Karpas-422 (cell line): ENCODE measurements at places on chromosomes 2 and 18. TPM values are rescaled to one million over a fixed set of nuclear protein-coding genes. Genes with fewer than 3 reads are reported as not detected.

DNA sequence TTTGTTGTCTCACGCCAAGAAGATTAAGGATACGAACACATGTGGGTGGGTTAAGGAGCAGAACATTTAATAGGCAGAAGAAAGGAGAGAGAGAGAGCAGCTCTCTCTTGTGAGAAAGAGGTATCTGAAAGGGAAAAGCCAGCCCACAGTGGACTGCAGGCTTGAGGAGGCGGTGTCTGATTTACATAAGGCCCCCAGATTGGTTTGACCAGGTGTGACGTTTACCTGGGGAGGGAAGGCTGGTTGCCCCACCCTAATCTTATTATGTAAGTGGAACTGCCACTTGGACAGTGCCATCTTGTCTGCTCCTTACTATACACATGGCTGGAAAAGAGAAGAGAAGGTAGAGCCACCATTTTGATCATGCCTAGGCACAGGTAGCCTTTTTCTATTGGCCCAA is 189.2 kb downstream of the NCK2 start:
- DNase-seq = no peak
- H3K36me3 ChIP-seq = no peaks in the 10 kb centered on the region
- H3K4me1 ChIP-seq = no peaks in the 10 kb centered on the region
- H3K27me3 ChIP-seq = no peaks in the 10 kb centered on the region

LAMA1 gene
- total RNA-seq = not detected in 2 replicates

DNA sequence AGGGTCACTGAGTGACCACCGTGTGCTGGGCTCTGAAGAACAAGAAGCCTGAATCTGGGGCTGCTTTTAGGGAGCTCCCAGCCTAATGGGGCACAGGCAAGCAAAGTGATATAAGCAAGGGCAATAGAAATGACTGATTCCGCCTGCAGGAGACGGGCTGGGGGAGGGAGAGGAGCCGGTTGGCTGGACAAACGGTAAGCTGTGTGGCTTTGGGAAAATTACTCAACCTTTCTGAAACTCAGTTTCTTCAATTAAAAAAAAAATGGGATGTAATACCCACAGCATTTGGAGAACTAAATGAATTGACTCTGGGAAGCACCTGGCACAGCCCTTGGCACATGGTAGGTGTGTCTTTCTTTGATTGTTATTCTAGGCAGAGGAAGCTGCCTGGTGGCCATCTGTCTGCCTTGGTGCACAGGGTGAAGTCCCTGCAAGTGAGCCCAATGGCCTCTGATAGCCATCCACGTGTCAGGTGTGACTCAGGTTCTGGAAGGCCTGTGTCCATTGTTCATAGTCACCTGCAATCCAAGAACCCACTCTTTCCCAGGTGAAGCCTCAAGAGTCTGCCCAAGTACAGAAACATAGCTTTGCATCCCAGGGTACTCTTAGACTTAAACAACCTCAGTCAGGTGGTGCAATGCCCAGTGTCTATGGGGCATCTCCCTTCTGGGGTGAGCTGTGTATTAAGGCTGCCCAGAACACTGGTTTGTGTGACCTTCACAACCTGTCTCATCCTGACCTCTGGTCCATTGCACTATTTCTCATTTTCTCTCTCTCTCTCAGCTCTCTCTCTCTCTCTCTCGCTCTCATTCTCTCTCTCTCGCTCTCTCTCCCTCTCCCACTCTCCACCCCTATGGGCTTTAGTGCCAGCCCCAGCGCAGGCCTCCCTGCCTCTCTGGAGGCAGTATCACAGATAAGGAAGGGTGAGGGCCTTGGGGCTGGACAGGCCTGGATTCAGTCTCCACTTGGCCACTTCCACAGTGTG is 30.0 kb upstream of the NTSR2 start:
- no peak overlapping the region for H3K27ac ChIP-seq
- no peak for DNase-seq
- H3K36me3 ChIP-seq = no peaks in the 10 kb centered on the region
- no peaks in the 10 kb centered on the region for H3K4me1 ChIP-seq
- H3K4me3 ChIP-seq = no peak overlapping the region
- H3K27me3 ChIP-seq = no peaks in the 10 kb centered on the region

- no peaks in the 10 kb centered on the region for H3K27me3 ChIP-seq
- peak; percentile 51 for DNase-seq
- no peaks in the 10 kb centered on the region for H3K36me3 ChIP-seq
- H3K4me1 ChIP-seq = no peaks in the 10 kb centered on the region
Measured at GRCh38 chr18:24734058-24734457, 273.6 kb downstream of the HRH4 start.

CCDC141 gene
- total RNA-seq = 0.30 TPM in 1 of 2 replicates, not detected in the other

DNA sequence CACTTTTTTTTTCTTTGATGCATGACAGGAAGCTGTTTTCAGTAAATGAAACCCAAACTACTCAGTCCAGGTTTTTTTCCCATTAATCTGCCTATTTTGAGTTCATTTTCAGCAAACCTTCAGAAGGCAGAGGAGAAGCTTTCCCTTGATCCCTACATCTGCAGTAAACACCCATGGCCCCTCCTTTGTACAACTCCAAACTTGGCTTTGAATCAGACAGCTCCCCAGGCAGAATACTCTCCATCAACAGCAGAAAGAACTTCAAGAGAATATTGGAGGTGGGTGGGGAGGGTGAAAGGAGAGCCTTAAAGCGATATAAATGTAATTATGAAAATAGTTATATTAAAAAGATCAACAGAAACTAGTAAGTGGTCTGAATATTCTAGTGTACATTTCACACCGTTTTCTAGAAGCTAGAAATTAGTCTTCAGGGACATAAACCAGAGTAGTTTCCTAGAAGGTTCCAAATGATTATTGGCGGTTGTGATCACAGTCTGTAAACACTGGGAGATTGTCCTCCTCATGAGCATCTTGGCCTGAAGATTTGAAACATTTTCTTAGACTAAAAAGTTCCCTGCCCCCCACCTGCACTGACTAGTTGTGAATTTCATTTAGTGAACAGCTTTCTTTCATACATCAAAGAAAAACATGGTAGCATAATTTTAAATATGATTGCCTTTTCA is 75.1 kb upstream of the STK39 start:
- H3K4me3 ChIP-seq = no peak overlapping the region
- H3K27ac ChIP-seq = no peak overlapping the region
- no peaks in the 10 kb centered on the region for H3K27me3 ChIP-seq
- no peaks in the 10 kb centered on the region for H3K4me1 ChIP-seq
- H3K36me3 ChIP-seq = no peaks in the 10 kb centered on the region

GREB1 gene
- total RNA-seq = 4.4 TPM in 2 replicates

EFHD1 gene
- not detected in 2 replicates for total RNA-seq

- H3K4me1 ChIP-seq = no peaks in the 10 kb centered on the region
- no peak for DNase-seq
Measured at GRCh38 chr2:133333181-133333580, 235.1 kb downstream of the NCKAP5 start.

CARF gene
- 11.8 and 13.8 TPM in 2 replicates for total RNA-seq

PSTPIP2 gene
- not detected in 2 replicates for total RNA-seq

DNA sequence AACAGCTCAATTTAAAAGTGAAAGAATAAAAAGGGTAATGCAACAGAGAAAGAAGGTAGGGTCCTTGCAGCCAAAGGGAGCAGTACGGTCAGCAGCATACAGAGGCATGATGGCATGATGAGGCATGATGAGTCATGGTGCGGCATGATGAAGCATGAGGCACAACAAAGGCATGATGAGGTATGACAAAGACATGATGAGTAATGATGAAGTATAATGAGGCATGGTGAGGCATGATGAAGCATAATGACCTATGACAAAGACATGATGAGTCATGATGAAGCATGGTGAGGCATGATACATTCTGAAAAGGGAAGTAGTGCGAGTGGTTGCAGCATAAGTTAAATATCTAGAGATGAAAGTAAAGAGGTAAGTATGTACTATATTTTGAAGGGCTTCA is 673.2 kb downstream of the TMEM182 start:
- H3K4me3 ChIP-seq = no peak overlapping the region
- H3K36me3 ChIP-seq = no peaks in the 10 kb centered on the region
- H3K27me3 ChIP-seq = no peaks in the 10 kb centered on the region
- no peak for DNase-seq
- no peaks in the 10 kb centered on the region for H3K4me1 ChIP-seq

- no peak overlapping the region for H3K27ac ChIP-seq
- H3K4me1 ChIP-seq = peaks cover 14% of the 10 kb centered on the region
- H3K27me3 ChIP-seq = no peaks in the 10 kb centered on the region
- H3K36me3 ChIP-seq = no peaks in the 10 kb centered on the region
- H3K4me3 ChIP-seq = no peak overlapping the region
Measured at GRCh38 chr18:2444201-2444875, 127.0 kb downstream of the METTL4 start.
